NCI-H1417 (cell line): ENCODE measurements at places on chromosomes 13 and 19.
A peak's percentile ranks its signal among the peaks of the same experiment; 100 is the strongest.

- no peak for DNase-seq
Measured at GRCh38 chr13:78972561-78972960, 313.6 kb upstream of the OBI1 start.

DNA sequence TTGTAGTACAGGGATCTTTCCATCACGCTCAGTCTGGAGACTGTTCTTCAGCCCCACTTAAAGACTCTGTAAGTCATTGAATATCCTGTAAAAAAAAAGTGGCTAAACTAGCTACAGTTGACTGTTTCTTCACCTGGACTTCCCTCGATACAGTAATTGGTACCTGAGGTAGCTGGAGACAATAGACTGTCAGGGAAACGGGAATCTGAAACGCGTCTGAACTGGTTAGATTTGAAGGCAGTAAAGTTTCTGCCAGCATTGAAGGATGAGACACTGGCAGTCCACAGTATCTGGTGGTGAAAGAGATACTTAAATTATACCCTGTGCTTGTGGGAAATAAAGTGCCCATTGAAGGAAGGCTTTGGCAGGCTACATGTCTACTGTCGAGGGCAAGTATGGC lies 550.5 kb downstream of the IRS2 start:
- DNase-seq: no peak

DNA sequence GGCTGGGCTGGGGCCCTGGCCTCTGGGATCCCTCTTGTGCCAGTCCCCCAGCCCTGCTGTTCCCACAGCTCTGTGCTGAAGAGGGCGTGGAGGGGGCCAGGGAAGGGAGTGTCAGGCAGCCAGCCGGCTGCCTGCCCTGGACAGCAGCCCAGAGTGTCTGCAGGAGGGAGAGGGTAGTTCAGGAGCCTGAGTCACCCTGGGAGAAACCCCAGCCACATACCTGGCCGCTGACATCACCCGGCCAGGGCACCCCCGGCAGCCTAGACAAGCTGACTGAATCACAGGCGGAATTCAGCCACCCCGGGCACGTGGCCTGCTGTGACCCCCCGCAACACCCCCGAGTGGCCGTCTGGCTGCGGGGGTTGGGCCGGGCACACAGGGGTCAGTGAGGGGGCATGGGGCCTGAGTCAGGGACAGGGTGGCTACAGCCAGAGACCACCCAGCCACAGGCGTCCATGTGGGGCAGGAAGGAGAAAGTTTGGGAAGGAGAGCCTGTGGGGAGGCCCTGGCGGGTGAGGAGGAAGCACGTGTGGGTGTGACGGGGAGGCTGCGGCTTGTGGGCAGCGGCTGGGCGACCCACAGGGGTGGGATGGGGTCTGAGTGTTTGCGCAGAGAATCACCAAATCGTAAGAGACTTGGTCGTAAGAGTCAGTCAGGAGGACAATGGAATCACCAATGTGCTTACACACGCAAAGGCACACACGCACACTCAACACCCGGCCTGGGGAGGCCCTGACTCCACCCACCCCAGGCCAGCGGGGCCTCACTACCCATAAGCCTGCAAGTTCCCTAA lies 11.9 kb upstream of the FOSB start:
- peak; percentile 40 for DNase-seq

- DNase-seq: no peak
Measured at GRCh38 chr13:29710511-29710910, 115.0 kb upstream of the SLC7A1 start.

DNA sequence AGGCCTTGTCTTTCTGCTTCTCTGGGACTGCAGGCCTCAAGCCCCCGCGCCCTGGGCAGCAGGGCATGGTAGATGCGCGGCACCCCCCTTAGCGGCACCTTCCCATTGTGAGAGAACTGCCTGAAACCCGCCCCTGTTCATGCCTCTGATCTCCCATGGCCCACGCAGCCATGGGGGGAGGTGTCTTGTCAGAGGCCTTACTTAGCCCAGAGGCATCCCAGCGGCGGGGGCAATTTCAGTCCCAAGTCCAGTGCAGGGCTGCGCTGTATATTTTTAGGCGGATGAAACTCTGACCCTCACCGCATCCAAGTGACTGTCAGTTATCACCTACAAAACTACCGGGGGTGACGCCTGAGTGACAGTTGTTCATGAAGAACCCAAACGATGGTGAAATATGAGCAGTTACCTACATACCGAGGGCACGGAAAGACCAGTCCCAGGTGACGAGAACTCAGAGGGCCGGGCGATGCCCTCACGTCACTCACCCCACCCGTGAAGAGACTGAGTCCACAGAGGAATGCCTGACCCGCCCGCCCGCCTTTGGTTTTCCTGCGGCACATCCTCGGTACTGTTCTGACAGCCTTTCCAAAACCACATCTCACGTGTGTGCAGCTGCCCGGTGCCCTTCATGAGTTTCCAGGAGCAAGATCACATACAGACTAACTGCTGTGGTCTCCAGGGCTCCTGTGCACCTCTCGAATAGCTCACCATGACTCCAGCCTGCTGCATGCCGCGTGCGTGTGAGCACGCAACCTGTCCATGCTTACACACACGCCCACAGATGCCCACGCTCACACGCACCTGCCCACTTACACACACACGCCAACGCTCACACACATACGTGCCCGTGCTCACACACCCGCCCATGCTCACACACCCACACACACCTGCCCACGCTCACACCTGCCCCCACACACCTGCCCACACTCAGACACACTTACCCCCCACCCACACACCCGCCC lies 14.4 kb downstream of the IL17D start:
- no peak for DNase-seq

DNA sequence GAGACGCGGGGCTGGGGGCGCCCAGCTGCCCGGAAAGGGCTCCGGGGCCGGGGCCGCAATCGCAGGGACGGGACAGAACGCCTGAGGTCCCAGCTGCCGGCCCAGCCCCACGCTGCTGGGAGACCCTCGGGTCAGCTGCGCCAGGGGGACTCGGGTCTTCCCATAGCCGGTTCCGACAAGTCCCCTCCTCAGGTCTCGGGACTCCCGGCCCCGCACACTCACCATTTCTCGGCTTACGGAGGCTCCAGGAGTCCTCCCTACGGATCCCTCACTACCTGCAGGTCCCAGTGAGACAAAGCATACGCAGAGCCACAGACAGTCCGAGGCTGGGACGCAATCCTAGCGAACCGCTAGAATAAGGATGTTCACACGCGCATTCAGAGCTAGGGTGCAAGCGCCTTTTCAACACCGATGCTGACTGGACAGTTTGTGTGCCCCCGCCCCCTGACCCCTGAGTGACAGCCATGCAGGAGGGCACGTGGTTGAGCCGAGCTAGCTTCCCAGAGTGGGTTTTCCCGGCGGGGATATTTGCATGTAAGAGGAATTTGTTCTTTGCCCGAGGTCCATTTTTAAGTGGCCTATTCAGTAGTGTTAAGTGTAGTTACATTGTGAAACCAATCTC lies 13.6 kb downstream of the ZNF490 start:
- no peak for DNase-seq

DNA sequence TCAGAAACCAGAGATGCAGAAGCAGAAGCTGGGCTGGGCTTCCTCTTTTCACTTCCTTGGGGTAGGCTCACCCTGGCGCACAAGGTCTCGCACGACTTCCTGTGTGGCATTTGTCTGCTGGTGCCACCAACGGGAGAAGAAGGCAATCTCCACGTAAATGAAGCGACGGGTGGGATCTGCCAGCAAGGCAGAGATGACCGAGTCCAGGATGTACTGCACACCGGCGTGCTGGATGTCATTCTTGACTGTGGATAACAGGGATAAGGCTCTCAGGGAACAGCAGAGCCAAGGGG lies 1.3 kb downstream of the MAN2B1 start:
- DNase-seq: no peak

- DNase-seq: no peak
Measured at GRCh38 chr19:13840305-13841085, 36.4 kb upstream of the NANOS3 start.

DNA sequence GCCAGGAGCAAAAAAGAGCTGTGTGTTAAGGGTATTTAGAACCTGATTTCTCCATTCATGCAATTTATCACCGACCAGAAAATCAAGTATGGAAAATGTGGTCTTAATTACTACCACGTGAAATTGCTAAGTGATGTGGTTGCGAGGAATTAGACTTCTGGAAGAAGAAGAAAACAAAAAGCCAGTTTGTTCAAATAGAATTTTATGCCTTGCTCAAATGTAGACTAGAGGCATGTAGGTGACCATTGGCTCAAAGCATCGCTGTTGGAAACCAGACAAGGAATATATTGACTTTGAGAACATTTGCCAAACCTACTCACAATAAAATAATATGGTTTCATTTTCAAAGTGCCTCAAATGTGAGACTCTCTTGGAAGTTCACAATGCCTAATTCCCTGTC lies 57.3 kb upstream of the LRCH1 start:
- DNase-seq: no peak

DNA sequence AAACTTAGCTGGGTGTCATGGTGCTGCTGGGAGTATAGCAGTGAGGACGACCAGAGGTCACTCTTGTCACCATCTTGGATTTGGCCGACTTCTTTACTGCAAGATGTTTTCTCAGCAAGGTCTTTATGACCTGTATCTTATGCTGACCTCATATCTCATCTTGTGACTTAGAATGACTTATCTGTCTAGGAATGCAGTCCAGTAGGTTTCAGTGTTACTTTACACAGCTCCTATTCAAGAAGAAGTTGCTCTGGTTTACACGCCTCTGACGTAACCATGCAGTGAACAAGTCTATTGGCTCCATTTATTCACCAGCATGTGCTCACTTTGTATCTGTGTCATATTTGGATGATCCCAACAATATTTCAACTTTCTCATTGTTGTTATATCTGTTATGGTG lies 26.7 kb downstream of the ZNF850 start:
- no peak for DNase-seq
